ENCODE measurements at places on chromosomes 7 and 10. TPM values are rescaled to one million over a fixed set of nuclear protein-coding genes. Genes with fewer than 3 reads are reported as not detected.

DNA sequence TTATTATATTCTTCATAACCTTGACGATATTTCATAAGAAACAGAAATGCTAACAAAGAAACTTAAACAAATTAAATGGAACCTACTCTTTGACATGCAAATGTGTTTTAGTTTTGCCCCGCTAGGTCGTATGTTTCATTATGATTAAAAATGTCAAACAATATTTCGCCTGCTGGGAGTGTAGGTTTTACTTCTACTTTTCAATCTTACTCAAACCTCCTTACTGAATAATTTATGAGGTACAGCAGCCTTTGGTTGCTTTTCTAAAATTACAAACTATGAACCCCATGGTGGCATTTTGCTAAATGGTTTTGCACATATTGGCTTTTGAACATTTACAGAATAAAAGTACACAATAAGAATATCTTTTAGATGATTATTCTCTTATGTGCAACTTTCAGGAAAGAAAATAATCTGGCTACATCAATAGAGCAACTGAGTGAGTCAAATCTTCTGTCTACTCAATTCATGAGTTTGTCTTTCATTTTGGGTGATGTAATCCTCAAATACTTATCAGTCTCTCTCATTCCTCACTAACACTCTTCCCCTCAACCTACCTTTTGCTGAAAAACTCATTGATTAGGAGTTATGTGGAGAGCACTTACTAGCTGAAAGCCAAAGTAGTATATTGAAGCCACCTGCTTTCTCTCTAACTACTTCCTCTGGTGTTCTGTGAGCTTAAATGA, 1226.4 kb downstream of the XPNPEP1 start:
- no peak for DNase-seq

- DNase-seq, result no peak
These were observed 40.0 kb upstream of the LOXL4 start for GRCh38 chr10:98307916-98308541.

DNA sequence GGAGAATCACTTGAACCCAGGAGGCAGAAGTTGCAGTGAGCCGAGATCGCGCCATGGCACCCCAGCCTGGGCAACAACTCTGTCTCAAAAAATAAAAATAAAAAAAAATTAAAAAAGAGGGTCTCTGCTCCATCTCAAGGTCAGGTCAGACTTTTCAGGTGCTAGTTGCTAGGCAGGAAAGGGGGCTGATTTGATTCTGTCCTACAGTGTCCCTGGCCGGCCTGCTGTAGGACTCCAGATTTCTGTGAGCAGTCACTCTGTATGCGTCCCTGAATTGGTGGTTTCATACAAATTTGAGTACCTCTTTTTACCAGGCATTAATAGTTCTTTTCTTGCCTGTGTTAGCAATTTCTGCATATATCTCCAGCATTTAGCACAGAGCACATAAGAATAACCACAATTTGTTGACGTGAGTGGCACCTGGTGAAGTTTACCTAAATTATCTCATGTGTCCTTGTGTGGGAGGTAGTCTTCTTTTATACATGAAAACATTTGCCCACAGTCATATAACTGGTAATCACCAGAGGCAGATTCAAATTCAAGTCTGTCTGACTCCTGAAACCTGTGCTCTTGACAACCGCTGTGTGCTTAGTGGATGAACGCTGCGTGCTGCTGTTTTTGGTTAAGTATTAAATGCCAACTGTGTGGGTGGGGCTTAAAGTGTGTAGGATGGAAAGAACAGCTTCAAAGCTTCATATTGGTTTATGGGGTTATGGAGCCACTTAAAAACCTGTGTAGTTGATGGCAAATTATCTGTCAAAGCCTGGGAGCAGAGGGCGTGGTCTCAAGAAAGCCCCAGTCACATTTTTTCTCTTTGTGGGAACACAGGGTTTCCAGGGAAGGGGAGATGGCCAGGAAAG, 3.2 kb upstream of the ZNF775 start:
- no peak for DNase-seq

GRCh38 chr7:74579800-74580685, 77.5 kb upstream of the GTF2I start:
- no peak for DNase-seq

- DNase-seq, result no peak
These were observed 107.2 kb upstream of the GJD4 start for GRCh38 chr10:35497909-35498308.

- DNase-seq, result no peak
These were observed 107.9 kb downstream of the POU6F2 start for GRCh38 chr7:39085590-39086049.

- no peak for DNase-seq
These were observed 38.5 kb downstream of the BNIP3 start for GRCh38 chr10:131943021-131943814.

DNA sequence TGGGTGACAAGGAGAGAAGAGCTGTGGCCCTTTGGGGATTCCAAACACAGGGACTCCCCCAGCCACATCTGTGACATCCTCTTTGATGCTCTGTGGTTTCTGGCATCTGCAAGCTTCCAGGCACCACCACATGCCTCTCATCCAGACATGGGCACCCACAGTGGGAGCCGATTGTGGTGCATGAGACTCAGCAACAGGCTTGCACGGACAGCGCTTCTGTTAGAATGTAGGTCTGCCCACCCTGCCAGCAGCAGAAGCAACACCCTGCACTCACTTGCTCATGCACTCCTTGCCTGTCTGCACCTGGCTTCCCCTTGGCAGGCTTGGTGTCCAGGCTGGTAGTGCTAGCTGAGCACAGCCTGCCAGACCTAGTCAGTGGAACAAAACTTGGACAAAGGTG, 735.0 kb upstream of the ZWINT start:
- no peak for DNase-seq

- DNase-seq, result peak; percentile 89
These were observed 77.5 kb upstream of the CACUL1 start for GRCh38 chr10:118832241-118832651.

- DNase-seq, result no peak
These were observed 74.0 kb upstream of the NANOS1 start for GRCh38 chr10:118955531-118955930.

DNA sequence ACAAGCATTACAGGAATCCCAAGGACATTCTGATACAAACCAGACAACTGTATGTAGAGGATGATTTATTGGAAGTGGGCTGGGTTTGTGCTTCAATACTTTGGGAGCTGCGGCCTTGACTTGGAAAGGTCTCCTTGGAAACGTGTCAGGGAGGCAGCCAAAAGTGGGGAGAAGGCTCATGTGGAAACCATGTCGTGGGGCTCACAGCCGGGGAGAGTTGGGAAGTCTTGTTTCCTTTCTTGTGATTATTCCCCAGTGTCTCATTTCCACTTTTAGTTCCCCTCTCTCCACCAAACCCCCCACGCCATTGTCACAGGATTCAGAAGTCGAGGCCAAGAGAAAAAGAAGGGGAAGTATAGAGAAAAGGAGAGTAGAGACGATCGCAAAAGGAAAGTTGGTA, 53.9 kb upstream of the SFMBT2 start:
- DNase-seq, result no peak

DNA sequence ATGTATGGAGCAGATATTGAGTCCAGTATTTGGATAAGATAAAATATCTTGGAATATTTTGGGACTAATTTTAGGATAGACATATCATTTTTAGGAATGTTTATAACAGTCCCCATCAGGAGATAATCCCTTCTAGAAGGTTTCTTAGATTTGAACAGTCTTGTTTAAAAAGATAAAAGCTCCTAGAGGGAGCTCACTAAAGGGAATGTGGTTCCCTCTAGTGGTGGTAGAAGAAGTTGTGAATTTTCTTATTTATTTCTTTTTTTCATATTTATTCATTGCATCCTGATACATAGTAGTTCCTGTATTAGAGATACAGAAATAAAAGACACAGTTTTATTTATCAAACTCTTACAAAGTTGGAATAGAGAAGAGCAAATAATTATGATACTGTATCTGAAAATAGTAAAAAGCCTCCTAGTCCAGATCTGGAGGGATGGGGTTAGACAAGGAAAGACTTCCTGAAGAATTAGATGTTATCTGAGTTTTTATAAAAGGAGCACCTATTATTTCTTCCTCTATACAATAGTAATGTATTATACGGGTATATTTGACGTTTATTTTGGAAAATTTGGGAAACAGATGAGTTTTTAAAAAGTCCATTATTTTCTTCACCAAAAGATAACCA, 24.5 kb upstream of the KLF14 start:
- DNase-seq, result no peak

DNA sequence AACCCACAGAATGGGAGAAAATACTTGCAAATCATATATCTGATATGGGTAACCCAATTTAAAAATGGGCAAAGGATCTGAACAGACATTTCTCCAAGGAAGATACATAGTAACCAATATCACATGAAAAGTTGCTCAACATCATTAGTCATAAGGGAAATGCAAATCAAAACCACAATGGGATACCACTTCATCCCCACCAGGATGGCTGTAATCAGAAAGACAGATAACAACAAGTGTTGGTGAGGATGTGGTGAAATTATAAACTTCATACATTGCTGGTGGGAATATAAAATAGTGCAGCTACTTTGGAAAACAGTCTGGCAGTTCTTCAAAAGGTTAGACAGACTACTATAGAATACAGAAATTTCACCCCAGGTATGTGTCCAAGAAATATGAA, 19.3 kb downstream of the AOC1 start:
- no peak for DNase-seq

- DNase-seq, result peak; percentile 83
These were observed 237.4 kb downstream of the ELMO1 start for GRCh38 chr7:37211097-37211880.

DNA sequence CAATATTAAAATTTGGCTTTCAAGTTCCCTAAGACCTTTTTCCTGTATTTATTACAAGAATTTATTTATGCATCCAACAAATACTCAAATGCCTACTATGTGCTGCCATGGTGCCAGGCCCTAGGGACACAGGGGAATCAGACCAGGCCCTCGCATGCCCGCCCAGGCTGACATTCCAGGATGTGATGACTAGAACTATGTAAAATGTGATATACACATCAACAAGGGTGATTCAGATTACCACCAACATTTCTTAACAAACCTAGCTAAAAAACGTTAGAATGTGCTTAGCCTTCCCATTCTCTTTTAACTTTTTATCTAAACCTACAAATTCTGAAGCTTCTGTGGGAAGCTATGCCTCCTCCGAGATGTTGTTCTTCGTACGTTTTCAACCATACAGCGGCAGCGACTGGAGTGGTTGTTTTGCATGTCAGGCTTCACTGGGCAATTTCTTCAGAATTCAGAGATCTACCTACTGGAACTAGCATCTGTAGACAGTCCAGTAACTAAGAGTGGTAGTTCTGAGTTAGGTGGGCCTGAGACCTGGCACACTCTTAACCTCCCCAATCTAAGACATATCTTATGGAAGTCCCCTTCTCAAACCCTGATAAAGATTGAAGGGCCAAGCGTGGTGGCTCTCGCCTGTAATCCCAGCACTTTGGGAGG, 22.1 kb downstream of the GNA12 start:
- DNase-seq, result no peak

DNA sequence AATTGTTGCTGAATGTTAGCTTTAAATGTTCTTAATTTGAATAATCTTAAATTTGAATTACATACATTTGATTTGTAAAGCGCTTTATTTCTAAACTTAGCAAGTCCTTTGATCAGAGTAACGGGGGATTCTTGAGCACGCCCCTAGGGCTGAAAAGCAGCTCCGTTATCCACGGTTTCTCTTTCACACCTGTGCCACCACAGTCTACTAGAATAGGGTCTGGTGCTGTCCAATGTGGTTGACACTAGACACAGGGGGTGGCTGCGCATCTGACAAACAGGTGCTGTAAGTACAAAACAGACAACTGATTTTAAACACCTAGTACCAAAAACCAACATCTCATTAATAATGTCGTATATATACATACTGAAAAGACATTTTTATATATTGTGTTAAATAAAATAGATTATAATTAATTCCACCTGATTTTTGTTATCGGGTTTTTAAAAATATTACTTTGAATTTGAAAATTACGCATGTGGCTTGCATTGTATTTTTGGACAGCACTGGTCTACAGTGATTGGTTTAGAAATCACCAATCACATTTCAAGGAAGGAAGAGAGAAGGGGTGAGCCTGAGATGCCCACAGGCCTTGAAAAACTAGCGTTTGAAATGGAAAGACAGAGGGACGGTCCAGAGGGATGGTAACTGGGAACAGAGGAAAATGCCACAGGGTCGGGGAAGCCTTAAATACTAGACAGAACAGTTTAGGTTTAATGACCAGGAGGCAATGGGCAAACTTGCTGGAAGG, 7.3 kb downstream of the SEPHS1 start:
- DNase-seq, result peak; percentile 24

GRCh38 chr10:36574207-36574606, 551.2 kb upstream of the ANKRD30A start:
- DNase-seq, result no peak

The CYP3A4 gene
- total RNA-seq, result not detected

The SFRP4 gene
- 197 TPM for total RNA-seq

The TWIST1 gene
- 2.0 TPM for total RNA-seq

The CYP26C1 gene
- total RNA-seq, result not detected

The TRPV5 gene
- not detected for total RNA-seq

The ATRNL1 gene
- 1.4 TPM for total RNA-seq

The MEPCE gene
- 19.8 TPM for total RNA-seq

The APBB1IP gene
- 20.5 TPM for total RNA-seq

The SFXN2 gene
- 6.5 TPM for total RNA-seq

The GALNT17 gene
- total RNA-seq, result 22.0 TPM

The WNT8B gene
- not detected for total RNA-seq

The STYXL1 gene
- total RNA-seq, result 4.8 TPM

The PBLD gene
- 12.5 TPM for total RNA-seq

Measured in posterior vena cava (tissue), 2 donors.